Fibroblast of gingiva (primary cell): ENCODE measurements at places on chromosomes 5 and 9.

GRCh38 chr5:135140446-135141204 is 106.6 kb upstream of the PITX1 start:
- peak; percentile 83 for DNase-seq

DNA sequence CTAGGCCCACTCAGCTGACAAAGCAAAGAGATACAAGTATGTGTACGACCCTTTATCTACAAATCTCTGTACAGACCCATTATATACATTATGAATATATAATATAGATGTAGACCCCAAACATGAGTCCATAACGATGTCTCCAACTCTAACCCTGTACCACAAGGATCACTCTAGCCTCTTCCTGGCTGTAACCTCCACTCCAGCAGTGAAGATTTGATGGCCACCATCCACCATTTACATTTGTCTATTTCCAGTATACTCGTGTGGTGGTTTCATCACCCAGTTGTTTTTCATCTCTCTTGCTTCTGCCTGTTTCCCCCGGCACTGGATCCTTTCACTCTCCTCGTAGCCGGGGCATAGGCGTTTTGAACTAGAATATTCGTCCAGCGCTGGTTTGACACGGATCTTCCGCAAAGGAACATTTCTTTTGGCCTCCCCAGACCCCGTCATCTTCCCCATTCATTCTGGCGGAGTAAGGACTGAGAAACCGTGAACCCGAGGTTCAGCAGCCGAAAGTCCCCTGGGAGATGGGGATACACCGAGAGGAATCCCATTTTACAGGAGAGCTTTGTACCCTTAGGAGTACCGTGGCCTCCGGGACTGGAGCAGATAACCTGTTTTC is 828 bp upstream of the TRIO start:
- DNase-seq = peak; percentile 43

DNA sequence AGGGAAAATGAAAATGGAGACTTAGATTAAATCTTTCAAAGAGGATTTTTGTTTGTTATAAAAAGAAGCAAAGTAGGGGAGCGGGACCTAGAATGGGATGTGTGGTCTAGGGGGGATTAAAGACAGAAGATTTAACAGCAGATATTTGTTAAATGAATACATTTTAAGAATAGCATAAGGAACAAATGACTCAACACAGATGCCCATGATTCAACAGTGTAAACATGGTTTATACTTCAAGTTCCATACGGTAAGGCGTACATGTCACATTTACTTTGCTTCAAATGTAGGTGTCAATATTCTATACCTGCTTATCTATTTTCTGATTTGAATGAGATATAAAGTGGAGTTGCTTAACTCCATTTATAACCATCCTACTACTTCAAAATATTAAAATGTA is 1.5 kb downstream of the TICAM2 start:
- peak; percentile 20 for DNase-seq

DNA sequence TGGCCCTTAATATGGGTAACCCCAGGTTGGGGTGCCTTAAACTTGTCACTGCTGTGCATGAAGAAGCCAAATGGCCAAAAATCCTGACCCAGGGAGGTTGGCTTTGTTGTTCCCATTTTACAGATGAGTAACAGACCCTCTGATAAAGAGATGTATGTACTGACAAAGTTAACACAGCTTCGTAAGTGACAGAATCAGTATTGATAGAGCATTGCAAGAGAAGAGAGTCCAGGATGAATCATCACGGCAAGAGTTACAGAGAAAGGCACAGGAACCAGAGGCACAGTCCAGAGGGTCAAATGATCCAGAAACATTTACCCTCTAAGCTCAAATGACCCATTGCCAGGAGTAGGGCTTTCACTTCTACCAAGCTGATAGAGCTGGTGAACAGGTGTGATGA is 103.8 kb upstream of the SMC2 start:
- no peak for DNase-seq

DNA sequence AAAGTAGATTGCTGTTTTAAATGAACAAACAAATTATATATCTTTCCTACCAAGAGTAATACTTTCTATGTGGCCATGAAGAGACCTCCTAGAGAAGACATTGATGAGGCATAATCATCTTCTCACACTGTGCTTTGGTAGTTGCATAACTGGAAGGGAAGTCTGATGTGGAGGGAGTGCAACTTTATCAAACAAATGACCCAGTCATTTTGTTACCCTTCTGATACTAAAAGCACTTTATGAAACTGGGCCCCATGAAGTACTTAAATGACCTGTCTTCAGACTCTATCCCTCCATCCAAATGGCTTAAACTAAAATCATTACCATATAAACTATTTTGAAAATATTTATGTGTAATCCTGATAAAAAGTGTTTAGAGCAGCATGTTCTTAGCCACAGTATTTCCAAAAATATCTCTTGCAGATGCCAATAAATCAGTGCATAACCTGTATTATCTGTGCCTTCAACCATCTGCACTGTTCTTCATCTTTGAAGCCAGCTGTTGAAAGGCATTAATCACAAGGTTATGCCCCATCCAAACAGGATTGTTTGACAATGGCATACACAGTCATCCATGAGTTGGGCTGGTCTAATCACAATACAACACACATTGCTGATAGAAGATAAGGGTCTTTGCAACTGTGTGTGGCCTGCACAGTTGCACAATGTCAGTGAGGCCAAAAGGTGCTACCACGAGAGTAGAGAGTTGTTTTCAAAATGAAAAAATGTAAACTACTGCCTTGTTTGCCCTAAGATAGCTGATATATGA is 31.9 kb upstream of the MIER3 start:
- no peak for DNase-seq

- DNase-seq = peak; percentile 49
These were observed 67.2 kb downstream of the KIF4B start for GRCh38 chr5:155080721-155081120.

DNA sequence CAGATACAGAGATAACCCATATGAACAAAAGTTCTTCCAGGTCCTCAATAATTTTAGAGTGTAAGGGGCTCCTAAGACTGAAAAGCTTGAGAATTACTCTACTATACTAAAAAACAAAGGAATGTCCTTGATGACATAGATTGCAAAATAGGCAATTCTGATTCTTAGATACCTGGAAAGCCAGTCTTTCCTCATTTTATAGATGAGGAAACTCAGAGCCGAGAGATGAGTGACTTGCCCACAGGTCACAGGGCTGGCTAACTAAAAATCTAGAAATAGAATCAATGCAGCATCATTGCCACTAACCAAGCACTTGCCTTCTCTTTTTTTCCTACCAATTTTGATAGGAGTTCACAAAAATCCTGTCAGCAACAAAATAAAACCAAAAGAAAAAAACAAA is 101.2 kb downstream of the EPB41L4A start:
- DNase-seq = no peak

DNA sequence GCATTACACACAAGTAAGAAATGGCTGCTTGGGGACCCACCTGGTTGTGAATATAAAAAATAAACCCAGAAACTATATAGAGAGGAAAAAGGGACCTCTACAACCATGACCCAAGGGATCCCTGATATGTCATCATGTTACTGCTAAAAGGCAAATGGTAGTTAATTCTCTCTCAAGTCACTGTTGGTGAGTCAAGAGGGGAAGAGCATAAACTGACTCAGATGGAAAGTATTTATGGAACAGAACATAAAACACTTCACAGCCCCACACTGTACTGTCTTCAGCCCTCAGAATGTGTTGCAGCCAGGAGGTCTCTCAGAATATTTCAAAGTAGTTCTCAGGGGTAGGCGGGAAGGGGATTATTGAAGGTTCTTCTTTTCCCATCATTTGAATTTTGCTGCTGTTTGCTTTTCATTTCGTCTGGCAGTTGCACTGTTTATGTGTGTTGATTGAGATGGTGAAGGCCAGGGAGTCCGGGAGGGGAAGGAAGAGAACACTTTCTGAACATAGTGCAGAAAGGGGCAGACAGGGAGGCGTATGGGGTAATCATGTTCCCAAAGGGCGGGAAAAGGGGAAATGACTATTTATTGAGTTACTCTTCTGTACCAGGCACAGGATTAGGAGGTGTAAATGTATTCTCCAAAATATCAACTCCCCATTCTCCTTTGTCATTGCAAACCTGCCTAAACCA is 85.5 kb downstream of the TEK start:
- DNase-seq = peak; percentile 3
